Activated CD4-positive, alpha-beta T cell treated with anti-CD3 and anti-CD28 coated beads, Interleukin-2, amount 10 ng/mL, durations not matched to agents 24 days and 14 days (primary cell): ENCODE measurements at places on chromosomes 7 and 10. TPM values are rescaled to one million over a fixed set of nuclear protein-coding genes. Genes with fewer than 3 reads are reported as not detected.

- DNase-seq: peak; percentile 55
These were observed 22.7 kb downstream of the FAM53B start for GRCh38 chr10:124721330-124722045.

GRCh38 chr10:55311848-55312635 lies 511.0 kb upstream of the PCDH15 start:
- no peak for DNase-seq

DNA sequence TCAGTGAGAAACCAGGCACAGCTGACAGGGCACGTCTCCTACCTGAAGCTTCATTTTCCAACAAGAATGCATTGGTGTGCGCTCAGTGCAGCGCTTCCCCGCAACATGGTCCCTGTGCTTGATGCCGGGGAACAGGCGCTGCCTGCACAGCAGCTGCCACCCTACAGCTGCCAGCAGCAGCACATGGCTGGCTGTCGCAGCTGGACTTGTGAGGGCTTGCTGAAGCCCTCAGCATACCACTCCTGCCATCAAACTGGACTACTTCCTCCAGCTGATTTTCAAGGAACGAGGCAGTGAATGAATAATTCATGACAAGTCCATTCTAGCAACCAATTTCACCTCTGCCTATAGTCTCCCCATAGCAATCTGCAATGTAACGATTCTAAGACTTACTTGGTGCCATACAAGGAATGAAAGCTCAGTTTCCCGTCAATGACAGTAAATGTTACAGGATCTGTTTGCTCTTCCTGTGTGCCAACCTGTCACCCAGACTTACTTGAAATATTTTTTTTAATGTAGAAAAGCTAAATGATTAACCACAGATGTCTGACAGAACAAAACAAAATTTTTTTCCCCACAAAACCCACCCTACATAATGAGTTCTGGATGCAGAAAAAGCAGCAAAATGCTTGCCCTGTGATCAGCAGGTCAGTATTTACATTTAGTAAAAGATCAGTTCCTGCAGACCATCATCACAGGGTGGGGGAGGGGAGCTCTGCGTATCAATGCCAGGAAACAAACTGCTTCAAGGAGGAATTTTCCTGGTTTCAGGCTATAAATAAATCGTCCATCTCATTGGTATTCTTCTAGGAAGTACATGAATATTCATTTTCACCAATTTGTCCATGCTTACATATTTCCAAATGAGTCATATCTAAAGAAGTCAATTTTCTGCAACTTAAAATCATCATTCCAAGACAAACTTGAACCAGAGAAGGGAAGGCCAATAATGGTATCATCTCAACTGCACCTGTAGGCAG lies 140.6 kb downstream of the ALOX5 start:
- no peak for DNase-seq

Gene SLC39A12
- not detected in 2 replicates for total RNA-seq

- no peak for DNase-seq
These were observed 74.9 kb downstream of the ADRA2A start for GRCh38 chr10:111151595-111152307.

Gene GIMAP8
- 7.9 and 8.5 TPM in 2 replicates for total RNA-seq

Gene CRTAC1
- not detected in 2 replicates for total RNA-seq

DNA sequence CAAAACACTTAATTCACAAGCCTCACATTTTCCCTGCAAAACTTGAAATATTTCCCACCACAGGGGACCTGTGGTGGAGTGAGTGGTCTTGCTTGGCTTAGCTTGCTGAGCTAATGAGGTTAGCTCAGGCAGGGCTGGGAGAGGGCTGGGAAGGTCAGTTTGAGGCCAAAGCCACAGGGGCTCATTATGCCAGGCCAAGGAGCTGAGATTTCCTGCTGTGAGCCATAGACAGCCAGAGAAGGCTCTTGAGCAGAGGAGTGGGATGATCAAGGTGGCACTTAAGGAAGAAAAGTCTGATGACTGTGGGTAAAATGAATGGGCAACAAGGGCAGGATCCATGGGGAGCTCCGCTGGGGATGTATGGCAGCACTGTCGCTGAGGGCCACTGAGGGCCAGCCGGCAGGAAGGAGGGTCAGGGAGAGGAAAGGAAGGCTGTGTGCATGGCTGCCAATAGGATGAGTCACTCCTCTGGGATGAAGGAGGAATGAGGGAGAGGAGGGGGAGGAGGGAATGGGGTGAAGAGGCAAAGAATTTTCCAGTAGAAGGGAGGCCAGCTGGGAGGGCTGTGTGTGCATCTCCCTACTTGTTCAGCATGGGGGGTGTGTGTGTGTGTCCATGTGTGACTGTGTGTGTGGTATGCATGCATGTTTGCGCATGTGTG lies 18.7 kb upstream of the ZNF488 start:
- no peak for DNase-seq

Gene ANK3
- total RNA-seq: 22.9 and 23.5 TPM in 2 replicates
